ENCODE measurements at places on chromosomes 12 and 14.

DNA sequence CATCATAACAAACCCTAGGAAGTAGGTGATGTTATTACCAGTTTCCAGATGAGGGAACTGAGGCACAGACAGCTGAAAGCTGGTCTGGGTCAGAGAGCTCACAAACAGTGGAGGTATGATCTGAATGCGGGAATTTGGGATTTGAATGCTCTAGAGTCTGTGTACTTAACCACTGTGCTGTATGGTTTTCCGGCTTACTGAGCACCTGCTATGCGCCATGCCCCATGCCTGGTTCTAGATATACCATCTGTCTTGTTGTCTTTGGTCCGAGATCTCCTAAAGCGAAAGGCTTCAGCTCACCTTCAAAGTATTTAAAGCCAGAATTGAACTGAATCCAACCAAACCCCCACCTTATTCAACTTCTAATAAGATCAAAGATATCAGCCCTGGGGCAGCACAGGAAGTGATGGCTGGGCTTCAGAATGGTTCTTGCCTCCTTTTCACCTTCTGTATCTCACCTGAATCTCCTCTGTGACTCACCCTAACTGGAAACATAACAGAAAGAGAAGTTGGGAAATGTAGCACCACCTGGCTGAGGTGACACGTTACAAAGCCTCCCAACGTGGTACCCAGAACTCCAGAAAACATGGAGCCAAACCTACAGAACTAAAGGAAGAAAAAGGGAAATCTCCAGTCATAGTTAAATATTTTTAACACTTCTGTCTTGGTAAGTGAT lies 54.3 kb downstream of the PRMT8 start:
- DNase-seq, result no peak

- no peak for DNase-seq
These were observed 837.0 kb downstream of the GALC start for GRCh38 chr14:87155856-87156488.

DNA sequence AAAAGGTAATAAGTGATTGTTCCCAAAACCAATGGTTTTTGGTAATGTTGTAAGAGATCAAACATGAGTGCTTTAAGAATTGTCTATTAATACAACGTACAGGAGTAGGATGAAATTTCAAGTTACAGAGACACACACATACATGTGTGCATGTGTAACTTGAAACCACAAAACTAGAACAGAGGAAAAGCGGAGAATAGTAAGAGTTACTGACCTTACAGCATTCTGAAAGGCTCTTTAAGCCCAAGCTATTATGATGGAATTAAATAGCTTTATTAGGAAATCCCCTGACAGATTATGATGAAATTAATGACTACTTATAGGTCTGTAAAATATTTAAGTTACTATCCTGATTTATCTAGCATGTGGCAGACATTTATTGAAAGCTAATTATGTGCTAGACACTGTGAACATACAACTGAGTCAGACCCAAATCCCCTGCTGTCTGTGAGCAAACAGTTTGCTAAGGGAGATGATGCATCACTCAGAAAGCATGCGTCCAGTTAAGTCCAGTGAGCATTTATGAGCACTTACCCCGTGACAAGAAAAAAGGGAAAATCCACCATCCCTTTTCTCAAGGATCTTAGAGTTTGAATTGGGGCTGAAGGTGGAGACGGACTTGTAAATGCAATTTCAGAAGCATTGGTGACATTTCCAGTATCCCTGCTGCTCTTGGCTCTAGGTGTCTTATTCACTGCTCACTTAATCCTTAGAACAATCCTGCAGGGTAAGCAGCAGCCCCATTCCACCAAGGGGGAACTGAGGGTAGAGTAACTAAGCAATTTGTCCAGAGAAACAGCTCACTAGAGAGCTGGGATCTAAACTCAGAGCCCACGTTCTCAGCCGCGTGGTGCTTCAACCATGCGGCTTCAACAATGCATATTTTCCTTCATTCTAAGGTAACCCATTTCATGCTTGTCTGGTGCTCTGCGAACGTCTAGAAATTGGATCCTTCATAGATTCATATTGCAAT lies 117.4 kb downstream of the EML1 start:
- DNase-seq, result no peak

DNA sequence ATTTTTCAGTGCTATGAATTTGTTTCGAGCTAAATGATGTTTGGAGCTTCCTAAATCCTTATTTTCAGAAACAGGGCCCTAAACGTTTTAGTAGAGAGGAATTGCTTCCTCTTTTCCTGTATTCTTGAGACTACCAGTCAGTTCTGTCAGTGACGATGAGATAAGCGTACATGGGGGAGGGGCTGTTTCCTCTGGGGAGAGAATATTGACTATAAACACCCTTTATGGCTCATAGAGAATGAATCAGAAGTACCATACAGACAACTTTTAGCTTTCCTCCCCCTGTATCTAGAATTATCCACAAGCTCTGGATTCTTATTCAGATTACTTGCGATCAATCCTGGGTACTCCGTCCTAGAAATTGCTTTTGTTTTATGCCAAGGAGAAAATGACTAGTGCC lies 5.1 kb downstream of the TBK1 start:
- no peak for DNase-seq

GRCh38 chr12:10952645-10953044 lies 13.6 kb upstream of the TAS2R14 start:
- DNase-seq, result no peak

- DNase-seq, result no peak
These were observed 52.8 kb downstream of the AKAP6 start for GRCh38 chr14:32381869-32382268.

DNA sequence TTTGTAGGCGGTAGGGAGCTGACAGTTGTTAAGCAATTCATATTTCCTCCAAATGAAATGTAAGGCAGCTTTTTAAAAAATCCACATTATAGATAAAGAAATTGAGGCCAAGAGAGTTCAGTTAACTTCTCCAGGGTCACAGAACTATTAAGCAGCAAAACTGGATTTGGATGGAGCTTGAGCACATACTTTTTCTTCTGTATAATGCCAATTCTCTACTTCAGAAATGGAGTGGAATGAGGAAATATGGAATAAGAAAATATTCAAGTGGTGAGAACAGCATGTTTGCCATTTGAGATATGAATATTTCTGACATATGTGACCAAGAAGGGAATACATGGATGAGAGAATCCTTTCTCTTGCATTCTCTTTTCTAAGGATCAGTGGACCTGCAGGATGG lies 233.1 kb downstream of the FOXG1 start:
- DNase-seq, result no peak

GRCh38 chr12:1213205-1213604 lies 222.2 kb downstream of the ERC1 start:
- no peak for DNase-seq

GRCh38 chr14:30621354-30621939 lies 672 bp upstream of the SCFD1 start:
- no peak for DNase-seq

GRCh38 chr12:60078026-60078425 lies 482.2 kb downstream of the SLC16A7 start:
- no peak for DNase-seq

- DNase-seq, result no peak
These were observed 142.8 kb downstream of the NUAK1 start for GRCh38 chr12:105995961-105996431.

All from stimulated activated CD4-positive, alpha-beta T cell treated with anti-CD3 and anti-CD28 coated beads, TNF-alpha, amount 100 ng/mL, for 1 hour (primary cell).